ENCODE measurements at places on chromosomes 4 and X. TPM values are rescaled to one million over a fixed set of nuclear protein-coding genes. Genes with fewer than 3 reads are reported as not detected.

The AKAP14 gene
- not detected for total RNA-seq

The IRAK1 gene
- total RNA-seq: 78.3 TPM

The HDX gene
- 10.4 TPM for total RNA-seq

The SLC9A6 gene
- total RNA-seq: 17.2 TPM

The SPCS3 gene
- 124 TPM for total RNA-seq

The GABRQ gene
- not detected for total RNA-seq

The EVC2 gene
- total RNA-seq: 16.0 TPM

The CNOT6L gene
- 40.2 TPM for total RNA-seq

The SYP gene
- total RNA-seq: 4.5 TPM

The RASSF6 gene
- total RNA-seq: not detected

The TCEANC gene
- 3.9 TPM for total RNA-seq

The FAM53A gene
- total RNA-seq: 1.9 TPM

The ABLIM2 gene
- 20.2 TPM for total RNA-seq

The CYTL1 gene
- 4.3 TPM for total RNA-seq

The NPY5R gene
- total RNA-seq: 2.0 TPM

The BMPR1B gene
- total RNA-seq: 13.9 TPM

The XPNPEP2 gene
- 3.3 TPM for total RNA-seq

The GPRIN3 gene
- total RNA-seq: 9.8 TPM

The CXCR3 gene
- 0.69 TPM for total RNA-seq

The HEPH gene
- total RNA-seq: 58.2 TPM

The RS1 gene
- not detected for total RNA-seq

The MCF2 gene
- 1.1 TPM for total RNA-seq

The AR gene
- total RNA-seq: 17.9 TPM

The PAGE2 gene
- total RNA-seq: not detected

The ALAS2 gene
- 10.4 TPM for total RNA-seq

The ADGRL3 gene
- 110 TPM for total RNA-seq

The UCP1 gene
- not detected for total RNA-seq

The GYPA gene
- not detected for total RNA-seq

The IL13RA2 gene
- total RNA-seq: 7.3 TPM

The DGKK gene
- not detected for total RNA-seq

The RTL3 gene
- total RNA-seq: 6.9 TPM
